CD4-positive, CD25-positive, alpha-beta regulatory T cell (primary cell): ENCODE measurements at places on chromosomes 6 and 20. TPM values are rescaled to one million over a fixed set of nuclear protein-coding genes. Genes with fewer than 3 reads are reported as not detected.

The PREX1 gene
- total RNA-seq: 264 TPM

The SLC32A1 gene
- not detected for total RNA-seq

The HLA-DRB1 gene
- 186 TPM for total RNA-seq

The MAS1L gene
- not detected for total RNA-seq

The TRIM15 gene
- not detected for total RNA-seq

The GPR6 gene
- total RNA-seq: not detected

The FNDC1 gene
- total RNA-seq: not detected

The RXRB gene
- 62.6 TPM for total RNA-seq

The TMEM217 gene
- total RNA-seq: 1.4 TPM

The CRYBG1 gene
- 83.8 TPM for total RNA-seq

The CD93 gene
- total RNA-seq: 3.3 TPM

The C6orf52 gene
- not detected for total RNA-seq

The CCN2 gene
- not detected for total RNA-seq

The CTAGE9 gene
- total RNA-seq: not detected

The PAK5 gene
- total RNA-seq: not detected

The MCHR2 gene
- not detected for total RNA-seq
